ENCODE measurements at places on chromosomes 11 and 22.

DNA sequence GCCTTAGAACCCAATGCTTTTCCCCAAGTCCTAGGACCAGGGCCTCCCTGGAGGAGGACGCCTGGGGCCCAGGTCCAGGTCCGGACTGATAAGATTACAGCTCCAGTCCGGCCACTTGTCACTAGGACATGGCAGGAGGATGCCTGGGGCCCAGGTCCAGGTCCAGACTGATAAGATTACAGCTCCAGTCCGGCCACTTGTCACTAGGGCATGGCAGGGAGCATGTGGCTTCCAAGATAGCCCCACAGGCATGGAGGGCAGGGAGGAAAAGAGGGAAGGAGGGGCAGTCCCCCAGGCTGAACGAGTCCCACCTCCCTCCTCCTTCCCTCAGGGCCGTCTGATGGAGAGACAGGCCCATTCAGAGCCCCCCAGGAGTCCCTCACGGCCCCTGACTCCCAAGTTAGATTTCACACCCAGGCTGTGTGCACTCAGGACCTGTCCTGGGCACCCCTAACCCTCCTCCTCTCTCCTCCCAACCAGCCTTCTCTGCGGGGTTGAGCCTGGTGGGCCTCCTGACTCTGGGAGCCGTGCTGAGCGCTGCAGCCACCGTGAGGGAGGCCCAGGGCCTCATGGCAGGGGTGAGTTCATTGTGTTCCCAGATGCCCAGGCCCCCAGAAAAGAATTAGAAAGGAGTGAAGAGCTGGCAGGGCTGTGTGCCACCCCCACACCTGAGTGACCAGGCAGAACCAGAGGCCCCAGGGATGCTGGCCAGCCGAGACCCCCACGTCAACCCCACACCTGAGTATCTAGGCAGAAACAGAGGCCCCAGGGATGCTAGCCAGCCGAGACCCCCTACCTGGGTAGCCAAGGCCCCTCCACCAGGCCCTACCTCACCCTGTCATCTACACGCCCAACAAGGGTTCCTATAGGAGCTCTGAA, 2.1 kb downstream of the TSPAN32 start:
- DNase-seq, result no peak

DNA sequence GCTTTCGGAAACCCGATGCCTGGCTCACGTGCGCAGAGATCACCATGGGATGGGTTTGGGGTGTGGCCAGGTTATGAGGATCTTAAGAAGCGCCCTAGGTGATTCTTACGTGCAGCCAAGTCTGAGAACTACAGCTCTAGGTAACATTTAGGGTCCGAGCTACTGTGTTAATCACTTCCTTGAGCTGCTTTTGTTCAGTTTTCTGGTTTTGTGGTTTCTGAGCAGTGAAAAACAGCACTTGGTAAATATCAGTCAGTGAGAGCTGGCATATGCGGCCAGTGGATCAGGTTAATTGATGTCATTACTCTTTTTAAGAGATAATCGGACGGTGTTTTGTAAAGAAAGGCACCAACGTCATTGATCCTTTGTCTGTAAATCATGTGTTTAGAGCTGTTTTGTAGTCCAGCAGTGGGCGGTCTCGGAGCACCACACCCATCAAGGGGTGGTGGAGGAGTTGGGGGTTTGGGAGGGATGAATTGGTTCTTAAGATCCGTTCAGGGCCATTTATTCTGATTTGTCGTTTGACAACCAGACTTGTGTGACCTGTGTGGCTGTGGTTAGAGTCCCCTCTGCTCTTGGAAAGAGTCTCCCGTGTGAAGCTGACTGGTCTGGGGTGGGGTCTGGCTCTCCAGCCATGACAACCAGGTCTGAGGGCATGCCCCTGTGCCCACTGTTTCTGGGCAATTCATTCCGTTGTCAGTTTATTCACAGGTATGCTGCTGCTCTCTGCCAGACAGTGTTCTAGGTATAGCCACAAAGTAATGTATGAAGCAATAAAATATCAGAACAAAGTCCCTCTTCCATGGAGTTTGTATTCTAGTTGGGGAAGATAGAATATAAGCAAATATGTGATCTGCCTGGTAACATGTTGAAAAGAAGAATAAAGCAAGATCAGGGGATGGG, 61.9 kb upstream of the SORL1-AS1 start:
- no peak for DNase-seq

DNA sequence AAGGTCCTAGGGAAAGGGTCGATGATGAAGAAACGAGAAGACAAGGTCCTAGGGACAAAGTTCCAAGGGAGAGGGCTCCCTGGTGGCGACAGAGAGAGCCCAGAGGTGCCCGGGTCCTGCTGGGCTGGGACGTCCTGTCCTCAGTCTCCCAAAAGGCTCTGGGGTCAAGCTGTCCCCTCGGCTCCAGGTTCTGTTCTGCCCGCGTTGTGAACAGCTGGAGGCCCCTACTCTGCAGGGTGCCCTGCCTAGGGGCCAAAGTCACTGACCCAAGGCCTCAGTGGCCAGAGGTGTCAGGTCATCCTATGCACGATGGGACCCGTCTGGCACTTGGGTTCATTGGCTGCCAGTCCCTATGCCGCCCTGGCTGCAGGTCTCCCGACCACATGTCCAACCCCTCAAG, 49.9 kb upstream of the SLC22A12 start:
- DNase-seq, result no peak

DNA sequence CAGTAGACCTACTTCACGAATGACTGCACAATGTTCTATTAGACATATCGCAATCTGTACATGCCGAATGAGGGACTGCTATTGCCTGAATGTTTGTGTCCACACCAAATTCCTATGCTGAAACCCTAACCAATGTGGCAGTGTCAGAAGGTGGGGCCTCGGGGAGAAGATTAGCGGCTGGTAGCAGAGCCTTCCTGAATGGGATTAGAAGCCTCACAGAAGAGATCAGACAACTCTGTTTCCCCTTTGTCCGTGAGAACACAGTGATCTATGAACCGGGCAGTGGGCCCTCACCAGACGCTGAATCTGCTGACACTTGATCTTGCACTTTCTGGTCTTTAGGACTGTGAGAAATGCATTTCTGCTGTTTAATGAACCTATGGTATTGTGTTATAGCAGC, 33.1 kb downstream of the LRFN4 start:
- no peak for DNase-seq

GRCh38 chr11:113496026-113496651, 20.9 kb upstream of the DRD2 start:
- no peak for DNase-seq

- no peak for DNase-seq
Observed at GRCh38 chr11:59010708-59011107, 71.4 kb downstream of the GLYATL1 start.

GRCh38 chr11:112631333-112631732, 329.9 kb upstream of the NCAM1 start:
- no peak for DNase-seq
